HEK293T (cell line): ENCODE measurements at places on chromosomes 5 and 9.

DNA sequence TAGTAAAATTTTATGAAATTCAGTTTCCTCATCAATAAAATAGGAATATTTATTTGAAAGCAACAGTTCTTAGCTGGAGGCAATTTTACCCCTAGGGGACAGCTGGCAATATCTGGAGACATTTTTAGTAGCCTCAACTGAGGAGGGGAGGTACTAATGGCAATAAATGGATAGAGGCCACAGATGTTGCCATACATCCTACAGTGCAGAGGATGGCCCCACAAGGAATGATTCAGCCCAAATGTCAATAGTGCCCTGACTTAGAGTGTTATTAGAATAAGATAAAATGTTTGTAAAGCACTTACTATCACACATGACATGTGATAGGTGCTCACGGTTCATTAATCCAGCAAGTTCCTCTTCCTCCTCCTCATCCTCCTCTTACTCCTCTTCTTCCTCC is 293.6 kb downstream of the KCTD16 start:
- DNase-seq: no peak

- DNase-seq: no peak
These were observed 3.8 kb downstream of the RFX3 start for GRCh38 chr9:3521966-3522365.

GRCh38 chr5:128538000-128538249 is at the start of gene FBN2:
FBN2 (minus strand) TSS chr5:128538245; CDS start chr5:128537603, 642 bp downstream.
- DNase-seq: no peak

- DNase-seq: no peak
These were observed 25.2 kb upstream of the HSD17B4 start for GRCh38 chr5:119427060-119427459.

DNA sequence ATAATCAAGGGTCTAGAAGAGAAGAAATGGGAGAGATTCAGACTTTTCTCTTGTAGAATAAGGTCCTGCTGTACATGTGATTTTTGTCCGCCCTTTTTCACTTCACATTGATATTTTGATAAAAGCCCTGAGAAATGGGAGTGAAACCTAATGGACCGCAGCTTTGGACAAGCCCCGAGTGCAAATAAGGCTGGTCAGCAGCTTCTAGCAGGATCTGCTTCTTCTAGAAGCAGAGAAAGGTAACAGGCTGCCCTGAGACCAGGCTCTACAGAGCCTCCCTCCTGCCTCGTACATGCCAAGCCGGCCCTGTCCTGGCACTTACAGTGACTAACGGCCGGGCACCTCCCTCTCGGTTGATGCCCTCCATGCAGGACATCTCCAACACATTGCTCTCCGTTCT is 33.4 kb downstream of the ACER2 start:
- no peak for DNase-seq

- no peak for DNase-seq
These were observed 347.3 kb upstream of the ZNF608 start for GRCh38 chr5:125093776-125094175.

GRCh38 chr5:147507480-147508126 is 2.3 kb downstream of the DPYSL3 start:
- no peak for DNase-seq

GRCh38 chr9:87434366-87434765 is 63.3 kb upstream of the DAPK1 start:
- no peak for DNase-seq

- DNase-seq: no peak
These were observed 214.3 kb downstream of the AGTPBP1 start for GRCh38 chr9:85527331-85528020.

DNA sequence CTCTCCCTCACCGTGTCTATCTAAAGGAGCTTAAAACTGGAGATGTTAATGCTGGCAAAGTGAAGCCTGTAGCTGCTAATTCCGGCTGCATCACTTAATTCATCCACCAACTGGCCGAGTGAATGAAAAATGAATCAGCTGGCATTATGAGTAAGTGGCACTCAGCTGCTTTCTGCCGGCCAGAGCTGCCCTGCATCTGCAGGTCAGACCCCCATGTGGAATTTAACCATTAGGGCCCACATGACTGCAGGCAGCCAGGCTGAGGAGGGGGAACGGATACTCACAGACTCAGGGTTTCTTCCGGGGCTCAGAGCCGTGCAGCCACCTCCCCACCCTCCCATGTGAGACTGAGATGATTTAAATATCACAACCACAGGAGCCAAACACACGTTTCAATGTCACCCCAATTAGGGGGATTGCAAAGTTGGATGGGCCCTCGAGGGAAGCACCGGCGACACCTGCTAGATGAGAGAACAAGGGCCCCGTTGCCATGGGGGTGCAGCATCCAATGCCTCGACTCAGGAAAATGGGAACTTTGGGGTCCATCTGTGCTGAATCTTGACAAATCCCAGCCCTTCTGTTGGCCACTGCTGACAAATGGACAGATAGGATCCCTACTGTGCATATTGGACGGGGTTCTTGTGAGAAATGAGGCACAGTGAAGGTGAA is 115.6 kb upstream of the ALDH1B1 start:
- no peak for DNase-seq

DNA sequence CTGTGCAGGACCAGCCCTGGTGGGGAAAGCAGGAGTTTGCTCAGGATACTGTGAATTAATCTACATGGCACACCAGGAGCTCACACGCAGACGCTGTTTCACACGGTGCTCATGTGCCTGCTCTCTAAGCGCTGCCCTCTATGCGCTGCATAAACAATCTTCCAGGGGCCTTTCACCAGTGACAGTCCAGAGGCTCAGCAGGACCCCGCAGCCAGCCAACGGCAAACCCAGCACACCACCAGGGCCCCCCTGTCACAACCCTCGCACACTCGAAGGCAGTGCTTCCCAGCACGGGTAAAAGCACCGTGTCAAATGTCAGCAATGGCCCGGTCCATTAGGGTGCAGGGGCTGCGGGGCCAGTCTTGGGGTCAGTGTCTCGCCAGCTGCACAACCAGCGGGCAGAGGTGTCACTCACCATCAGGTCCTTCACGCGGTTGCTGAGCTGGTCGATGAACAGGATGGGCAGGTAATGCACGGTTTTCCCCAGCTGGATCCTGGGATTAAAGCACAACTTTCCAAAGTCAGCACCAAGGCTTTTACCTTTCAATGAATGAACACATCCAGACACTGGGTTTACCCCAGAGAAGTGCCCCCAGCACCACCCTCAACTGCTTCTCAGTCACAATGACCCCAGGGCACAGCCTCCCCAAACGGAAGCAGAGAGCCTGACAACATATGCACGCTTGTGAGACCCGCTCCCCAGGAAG is 7.3 kb downstream of the CLPTM1L start:
- DNase-seq: no peak

DNA sequence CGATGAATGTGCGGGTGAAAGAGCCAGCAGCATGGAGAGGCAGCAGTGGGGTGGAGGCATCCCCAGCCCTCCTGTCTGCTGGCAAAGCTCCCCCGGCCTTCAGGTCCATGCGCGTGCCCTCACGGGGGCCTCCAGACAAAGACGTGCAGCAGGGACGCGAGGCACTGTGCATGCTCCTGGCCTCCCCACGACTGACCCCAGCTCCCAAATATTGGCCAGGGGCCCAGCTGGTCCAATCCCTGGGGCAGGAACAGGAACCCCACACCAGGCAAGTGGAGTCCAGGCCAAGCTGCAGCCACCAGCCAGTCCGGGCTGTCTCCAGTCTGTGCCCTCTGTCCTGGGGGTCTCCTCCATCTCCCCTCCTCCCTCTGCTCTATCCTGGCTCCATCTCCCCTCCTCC is 33.5 kb upstream of the LRRC14B start:
- no peak for DNase-seq

- peak; percentile 51 for DNase-seq
These were observed 36.1 kb downstream of the MRPL36 start for GRCh38 chr5:1763548-1763911.

- no peak for DNase-seq
These were observed 111.9 kb upstream of the TNFAIP8 start for GRCh38 chr5:119243888-119244287.

- DNase-seq: no peak
These were observed 182.7 kb downstream of the GNAQ start for GRCh38 chr9:77848897-77849296.

DNA sequence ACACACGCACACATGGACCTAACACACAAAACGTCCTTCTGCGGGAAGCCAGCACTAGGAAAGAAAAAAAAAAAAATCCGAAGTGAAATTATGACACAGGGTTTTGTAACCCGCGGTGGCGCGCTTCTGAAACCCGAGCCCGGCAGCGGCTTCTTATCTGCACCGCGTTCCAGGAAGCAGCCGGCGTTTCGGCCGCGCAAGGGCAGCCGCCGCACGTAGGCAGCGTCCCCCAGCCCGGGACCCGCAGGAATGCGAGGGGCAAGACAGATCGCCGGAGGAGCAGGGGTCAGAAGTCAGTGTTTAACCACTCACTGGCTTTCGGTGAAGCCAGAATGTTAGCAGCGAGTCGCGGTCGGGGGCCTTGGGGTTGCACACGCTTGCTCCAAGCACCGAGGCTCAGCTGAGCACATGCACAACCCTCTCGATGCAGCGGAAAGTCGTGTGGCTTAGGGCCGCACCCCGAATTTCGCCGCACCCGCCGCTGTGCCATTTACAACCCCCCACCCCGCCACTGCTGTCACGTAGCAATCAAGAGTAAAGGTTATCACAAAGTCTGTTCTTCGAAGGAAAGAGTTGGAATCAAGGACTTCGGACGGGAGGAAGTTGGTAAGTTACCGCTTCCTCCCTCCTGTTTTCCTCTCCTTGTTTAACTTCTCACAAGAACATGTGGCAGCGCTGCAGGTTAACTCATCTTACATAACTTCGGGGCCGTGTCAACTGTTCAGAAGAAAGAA is 167.9 kb downstream of the AUH start:
- peak; percentile 70 for DNase-seq

- DNase-seq: no peak
These were observed 286.4 kb downstream of the EBF1 start for GRCh38 chr5:158813275-158813674.

GRCh38 chr9:129276486-129277230 is 98.6 kb upstream of the IER5L start:
- DNase-seq: no peak

DNA sequence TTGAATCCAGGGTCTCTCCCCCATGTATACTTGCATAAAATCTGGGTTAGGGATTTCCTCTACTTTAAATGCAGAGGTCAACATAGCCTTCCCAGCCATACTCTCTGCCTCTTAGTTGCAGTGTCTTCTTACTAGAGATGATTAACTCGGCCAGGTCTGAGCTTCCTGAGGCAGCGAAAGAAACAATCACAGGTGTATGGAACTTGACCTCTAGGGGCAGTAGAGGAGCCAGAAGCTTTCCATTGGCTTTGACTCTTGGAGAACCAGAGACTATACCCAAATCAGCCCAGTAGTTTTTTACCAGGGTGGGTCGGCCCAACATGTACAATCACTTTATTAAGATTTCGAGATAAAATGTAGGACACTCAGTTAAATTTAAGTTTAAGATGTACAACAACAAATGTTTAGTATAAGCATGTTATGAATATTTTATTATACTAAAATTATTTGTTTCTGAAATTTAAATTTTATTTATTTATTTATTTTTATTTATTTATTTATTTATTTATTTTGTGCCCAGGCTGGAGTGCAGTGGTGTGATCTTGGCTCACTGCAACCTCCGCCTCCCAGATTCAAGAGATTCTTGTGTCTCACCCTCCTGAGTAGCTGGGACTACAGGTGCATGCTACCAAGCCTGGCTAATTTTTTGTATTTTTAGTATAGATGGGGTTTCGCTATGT is 48.0 kb upstream of the DMRT3 start:
- peak; percentile 35 for DNase-seq

- DNase-seq: no peak
These were observed 379.5 kb upstream of the CD180 start for GRCh38 chr5:67576112-67576511.

DNA sequence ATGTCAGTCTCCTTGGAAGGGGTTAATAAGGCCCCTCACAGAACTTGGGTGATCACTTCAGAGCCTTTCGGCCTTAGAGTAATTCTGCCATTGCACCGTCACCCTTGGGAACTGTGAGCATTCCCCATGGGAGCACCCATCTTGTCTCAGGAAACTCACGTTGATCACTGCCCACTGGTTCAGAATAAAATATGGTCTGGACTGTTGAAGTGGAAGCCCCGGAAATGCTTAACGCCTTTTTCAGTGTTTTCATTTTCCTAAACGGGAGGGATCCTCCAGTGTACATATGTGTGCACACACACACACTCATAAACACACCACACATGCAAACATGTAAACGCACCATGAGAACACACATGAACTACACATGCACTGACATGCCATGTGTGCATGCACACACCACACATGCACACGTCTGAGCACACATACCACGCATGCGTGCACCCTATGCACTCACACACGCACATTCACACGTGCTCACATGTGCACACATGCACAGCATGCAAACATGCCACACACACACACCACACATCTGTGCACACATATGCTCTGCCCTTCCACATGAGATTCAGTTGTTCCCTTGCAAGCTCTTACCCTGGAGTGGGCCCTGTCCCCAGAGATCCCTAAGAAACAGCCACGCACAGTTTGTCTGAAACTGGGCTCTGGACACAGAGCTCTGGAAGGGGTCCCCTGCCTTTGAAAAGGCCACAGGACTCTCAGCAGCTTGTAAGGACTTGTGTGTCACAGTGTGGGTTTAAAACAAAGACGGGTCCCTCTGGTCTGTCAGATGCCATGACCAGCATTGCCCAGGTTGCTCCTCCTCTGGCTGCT is 17.0 kb downstream of the MRPL36 start:
- no peak for DNase-seq

DNA sequence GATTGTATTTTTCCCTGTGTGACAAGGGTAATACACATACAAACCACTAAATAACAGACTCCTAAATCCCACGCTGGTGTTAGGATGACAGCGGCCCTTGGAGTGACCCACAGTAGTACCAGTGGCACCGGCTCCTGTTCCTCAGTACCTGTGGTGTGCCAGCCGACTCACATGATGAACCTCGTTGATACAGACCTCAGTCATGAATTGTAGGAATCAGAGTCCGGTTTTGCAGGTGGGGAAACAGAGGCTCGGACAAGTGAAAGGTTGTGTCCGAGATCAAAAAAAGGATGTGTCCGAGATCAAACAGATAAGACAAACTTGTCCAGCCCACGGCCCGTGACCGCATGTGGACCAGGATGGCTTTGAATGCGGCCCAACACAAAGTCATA is 78.0 kb downstream of the AMBP start:
- no peak for DNase-seq

DNA sequence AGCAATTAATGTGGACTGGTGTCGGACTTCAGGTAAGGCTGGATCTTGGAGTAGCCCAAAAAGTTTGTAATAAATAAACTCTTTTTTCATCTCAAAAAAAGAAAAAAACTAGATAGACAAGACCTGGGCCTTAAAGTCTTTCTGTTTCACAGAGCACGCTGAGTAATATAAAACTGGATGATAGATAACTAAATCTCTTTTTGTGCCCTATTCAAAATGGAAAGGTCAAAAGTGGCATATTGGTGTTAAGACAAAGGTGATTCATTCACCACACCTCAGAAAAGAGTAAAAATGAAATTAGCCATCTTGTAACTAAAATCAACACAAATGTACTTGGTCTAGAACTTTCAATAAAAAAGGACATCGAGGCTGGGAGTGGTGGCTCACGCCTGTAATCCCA is 30.3 kb upstream of the RFK start:
- DNase-seq: no peak
